NCI-H2081 (cell line): ENCODE measurements at places on chromosomes 6 and 20.

DNA sequence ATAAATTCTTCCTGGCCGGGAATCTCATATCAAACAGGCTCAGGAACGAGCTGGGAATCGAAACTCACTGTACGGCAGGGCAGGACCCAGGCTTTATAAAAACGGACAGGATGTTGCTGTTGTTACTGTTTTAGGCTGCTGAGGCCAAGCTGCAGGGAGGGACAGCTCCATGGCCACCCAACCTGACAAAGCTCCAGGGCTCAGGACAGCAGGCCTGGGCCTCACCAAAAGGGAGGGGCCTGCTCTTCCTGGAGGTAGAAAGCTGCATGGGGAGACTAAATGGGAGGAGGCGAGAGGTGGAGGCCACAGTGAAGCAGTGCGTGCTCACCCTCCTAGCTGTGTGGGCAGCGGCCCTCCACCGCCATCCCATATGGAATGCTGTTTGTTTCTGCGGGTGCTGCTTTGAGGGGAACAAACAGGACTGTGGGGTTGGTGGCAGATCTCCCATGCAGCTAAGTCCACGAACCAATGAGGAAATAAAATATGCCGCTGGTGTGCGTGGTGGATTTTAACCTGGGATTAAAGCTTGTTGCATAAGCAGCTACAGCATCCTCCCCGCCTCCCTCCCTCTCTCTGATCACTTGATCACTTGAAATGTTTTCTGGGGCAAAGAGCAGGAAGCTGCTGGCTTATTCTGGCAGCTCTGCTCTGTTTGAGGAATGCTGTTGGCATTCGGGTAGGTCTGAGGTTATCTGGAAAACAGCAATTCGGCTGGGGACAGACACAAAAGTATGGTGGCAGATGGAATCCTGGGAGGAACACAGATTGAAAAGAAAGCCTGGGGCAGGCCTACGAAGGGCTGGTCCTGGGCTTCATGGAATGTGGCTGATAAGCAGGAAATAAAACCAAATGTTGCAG is 2.4 kb upstream of the ZMYND8 start:
- peak; percentile 74 for DNase-seq

GRCh38 chr6:105072798-105073199 is 107.0 kb downstream of the POPDC3 start:
- no peak for DNase-seq

DNA sequence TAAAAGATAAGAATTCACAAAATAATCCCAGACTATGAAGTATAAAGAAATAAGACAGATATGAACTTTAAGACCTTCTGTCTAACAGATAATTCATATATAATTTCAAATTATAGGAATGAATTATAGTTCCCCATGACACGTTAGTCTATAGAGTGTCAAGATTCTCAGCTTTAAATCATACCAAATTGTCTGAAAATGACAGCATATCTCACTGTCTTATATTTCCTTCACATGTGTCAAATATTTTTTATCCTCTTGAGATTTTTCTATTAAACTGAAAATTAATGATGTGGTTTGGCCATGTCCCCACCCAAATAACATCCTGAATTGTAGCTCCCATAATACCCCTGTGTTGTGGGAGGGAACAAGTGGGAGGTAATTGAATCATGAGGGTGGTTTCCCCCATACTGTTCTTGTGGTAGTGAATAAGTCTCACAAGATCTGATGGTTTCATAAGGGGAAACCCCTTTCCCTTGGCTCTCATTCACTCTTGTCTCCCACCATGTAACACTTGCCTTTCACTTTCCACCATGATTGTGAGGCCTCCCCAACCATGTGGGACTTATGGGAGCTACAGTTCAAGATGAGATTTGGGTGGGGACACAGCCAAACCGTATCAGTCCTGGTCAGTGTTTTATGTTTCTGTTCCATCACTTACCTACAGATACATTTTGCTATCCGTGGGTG is 825.3 kb upstream of the GJE1 start:
- DNase-seq, result no peak

- no peak for DNase-seq
Observed at GRCh38 chr20:43140726-43141125, 49.0 kb downstream of the PTPRT start.

DNA sequence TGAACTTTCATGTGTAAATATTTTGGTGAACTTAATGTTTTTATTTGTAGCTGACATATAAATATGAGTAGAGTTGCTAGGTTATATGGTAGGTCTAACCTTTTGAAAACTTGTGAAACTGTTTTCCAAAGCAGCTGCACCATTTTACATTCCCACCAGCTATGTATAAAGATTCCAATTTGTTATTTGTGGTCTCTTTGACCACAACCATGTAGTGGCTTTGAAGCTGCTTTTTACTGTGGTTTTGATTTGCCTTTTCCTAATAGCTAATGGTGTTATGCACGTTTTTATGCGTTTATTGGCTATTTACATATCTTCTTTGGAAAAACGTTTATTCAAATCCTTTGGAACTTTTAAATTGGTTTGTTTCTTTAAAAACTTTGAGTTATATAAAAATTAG is 10.3 kb downstream of the CST3 start:
- no peak for DNase-seq

- no peak for DNase-seq
Observed at GRCh38 chr6:112626468-112627082, 279.4 kb downstream of the RFPL4B start.

DNA sequence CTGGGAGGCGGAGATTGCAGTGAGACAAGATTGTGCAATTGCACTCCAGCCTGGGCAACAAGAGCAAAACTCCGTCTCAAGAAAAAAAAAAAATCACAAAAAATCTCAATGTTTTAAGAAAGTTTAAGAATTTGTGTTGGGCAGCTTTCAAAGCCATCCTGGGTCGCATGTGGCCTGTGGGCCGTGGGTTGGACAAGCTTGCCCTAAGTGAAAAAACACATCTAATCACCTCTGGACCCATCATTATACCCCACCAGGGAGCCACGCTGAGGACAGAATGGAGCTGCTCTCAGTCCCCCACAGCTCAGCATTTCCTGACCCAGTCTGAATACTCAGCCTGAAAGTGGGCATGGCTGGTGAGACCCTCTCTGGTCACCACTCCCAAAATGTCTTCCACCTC is 129.3 kb downstream of the PRND start:
- DNase-seq, result no peak

DNA sequence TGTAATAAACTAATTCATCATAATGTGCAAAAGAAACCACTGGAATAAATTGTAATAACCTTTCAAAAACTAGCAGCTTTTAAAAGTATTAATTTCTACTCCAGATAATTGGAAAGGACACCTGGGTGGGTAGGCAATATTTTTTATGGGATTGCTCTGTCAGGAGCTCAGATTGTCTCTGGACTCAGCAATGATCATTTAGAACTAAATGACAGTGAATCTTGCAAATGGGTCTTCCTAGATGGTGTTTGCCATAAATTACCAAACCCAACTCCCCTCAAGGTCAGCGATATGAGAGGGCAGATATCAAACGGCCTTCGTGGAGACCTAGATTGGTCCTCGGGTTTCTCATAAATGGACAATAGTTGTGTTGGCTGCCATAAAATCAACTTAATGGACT is 181.9 kb downstream of the HS3ST5 start:
- DNase-seq, result no peak

DNA sequence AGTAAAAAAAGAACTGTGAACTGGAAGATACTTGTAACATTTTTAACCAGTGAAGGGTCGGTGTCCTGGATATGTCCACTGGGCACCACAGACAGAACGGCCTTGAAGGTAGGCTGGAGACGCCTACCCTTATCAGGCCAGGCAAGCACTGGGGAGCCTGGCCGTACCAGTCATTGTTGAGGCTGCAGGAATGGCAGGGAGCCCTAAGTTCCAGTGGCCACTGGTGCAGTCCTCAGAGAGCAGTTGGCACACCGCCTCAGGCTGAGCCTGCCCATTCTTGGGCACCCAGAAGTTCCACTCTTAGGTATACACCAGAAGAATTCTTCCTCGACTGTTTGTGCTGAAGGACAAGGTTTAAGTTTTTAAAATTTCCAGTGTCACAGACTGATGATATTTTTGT is 20.5 kb downstream of the DNAJC5 start:
- no peak for DNase-seq

- DNase-seq, result no peak
Observed at GRCh38 chr6:149306967-149307366, 10.5 kb upstream of the TAB2 start.

- no peak for DNase-seq
Observed at GRCh38 chr6:2550247-2550646, 200.5 kb downstream of the MYLK4 start.

GRCh38 chr6:18976091-18976490 is 588.9 kb downstream of the RNF144B start:
- no peak for DNase-seq

DNA sequence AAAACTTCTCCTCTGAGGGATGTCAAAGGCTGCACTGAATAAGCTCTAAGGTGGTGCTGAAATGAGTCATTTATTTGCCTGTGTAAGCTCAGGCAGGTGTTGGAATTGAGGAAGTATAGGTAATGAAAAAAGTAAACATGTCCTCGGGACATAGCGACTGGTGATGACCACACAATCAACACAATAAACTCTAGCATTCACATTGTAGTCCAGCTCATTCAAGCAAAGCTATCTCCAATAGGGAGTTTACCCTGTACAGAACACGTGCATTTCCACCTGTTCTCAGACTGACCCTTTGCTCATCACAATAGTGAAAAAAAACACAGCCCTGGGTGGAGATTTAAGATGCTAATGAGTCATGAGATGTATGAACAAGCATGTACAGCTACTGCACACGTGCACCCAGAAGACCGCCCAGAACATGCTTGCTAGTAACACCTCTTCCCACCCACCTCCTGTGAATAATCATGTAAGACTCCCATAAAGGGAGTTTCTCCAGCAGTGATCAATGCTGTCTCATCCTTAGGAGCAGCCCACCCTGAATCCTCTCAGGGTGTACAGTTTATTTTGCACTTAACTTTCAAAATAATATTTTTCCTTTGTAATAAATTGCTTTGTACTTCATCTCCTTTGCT is 33.0 kb upstream of the POU5F1 start:
- DNase-seq, result peak; percentile 81

DNA sequence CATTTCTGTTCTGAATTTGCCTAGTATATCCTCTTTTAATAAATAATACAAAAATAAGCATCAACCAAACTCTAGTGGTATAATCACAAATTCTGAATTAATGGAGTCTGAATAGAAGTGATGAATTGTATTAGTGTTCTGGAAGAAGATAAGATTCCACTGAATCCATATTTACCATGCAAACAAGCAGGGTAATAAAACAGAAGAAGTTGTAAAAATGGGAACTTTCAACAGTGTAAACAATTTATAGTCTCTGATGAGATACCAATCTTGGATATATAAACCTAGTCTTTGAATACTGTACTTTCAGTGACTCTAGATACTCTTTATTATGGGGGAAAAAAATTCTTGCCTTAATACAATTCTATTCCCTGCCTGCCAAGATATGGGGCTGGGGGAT is 197.6 kb downstream of the KHDC1L start:
- DNase-seq, result no peak

GRCh38 chr6:83051377-83052172 is 14.1 kb downstream of the UBE3D start:
- no peak for DNase-seq

GRCh38 chr6:40523505-40524172 is 63.5 kb downstream of the LRFN2 start:
- no peak for DNase-seq

DNA sequence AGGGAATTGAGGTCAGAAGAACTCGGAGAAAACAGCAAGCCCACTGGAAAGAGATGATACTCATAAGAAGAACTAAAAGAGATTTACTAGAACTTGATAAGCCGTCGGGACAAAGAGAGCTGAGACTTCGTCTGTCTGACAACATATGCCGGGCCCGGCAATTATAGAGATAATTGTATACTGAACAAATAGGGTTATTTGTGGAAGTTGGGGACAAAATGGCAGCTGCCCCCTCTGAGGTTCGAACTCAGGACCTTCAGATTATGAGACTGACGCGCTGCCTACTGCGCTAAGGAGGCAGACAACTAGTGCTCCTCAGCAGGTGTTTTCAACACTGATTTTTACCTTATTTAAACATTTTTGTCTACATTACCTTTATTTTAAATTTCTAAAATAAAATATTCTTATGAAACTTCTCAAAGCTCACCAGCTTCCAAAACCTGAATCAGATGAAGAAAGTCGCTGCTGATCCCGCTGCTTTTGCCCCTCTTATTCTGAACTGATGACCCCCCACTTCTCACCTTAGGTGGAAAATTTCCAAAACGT is 29.3 kb upstream of the TRIM27 start:
- peak; percentile 55 for DNase-seq
